ENCODE measurements at places on chromosomes 2 and 18.

DNA sequence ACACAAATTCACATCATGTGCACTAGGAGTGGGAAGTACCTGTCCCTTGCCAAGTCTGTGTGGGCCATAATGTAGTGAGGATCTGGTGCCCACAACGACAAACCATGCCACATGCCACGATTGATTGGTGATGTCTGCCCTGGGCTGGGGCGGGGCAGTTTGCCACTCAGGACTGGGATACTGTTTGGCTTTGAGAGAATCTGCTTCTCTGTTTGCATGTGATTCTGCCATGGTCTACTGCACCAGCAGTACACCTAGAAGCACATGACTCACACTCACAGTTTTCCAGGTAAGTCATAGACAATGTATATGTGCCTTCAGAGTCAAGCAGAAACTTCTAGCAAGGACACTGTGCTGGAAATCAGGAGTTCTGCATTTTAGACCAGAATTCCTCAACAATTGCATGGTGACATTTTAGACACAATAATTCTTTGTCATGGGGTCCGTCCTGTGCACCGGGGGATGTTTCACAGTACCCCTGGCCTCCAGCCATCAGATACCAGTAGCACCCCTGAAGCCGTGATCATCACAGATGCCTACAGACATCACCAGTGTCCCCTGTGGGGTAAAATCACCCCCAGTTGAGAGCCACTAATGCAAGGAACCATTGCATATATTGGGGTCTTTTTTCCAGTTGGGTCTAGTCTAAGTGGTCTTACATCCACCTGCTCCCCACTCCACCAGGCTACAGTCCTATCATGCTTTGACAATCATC lies 278.3 kb downstream of the EIPR1 start:
- no peak for DNase-seq

- no peak for DNase-seq
Observed at GRCh38 chr2:154960802-154961583, 262.5 kb downstream of the KCNJ3 start.

DNA sequence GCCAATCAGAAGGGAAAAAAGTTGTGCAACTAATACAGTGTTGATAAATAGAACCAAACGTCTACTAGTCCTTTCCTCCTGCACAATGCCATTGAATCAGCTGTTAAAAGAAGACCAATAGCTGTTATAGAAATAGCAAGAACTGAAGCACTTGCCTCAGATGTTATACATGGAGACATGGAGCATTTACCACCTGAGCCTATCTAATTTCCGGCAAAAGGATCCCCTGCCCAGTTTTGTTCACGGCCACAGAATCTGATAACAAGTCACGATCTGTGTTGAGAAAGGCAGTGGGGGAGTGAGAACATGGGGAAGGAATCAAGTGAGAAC lies 285.4 kb downstream of the ZEB2 start:
- DNase-seq: no peak

DNA sequence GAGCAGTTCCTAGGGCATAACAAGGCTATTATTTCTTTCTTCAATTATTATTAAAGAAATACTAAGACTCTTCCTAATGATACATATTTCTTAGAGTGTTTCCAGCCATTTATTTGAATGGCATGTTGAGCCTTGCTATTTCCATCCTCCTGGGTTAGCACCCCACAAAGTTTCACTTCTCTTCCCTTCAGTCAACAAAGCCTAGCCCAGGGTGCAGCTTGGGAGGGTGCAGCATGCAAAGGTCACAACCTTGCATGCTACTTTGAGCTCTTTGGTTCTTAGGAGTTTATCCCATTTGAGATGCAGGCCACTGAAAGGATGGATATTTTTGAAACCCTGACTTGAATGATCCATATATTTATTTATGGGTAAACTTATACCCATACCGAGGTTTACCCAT lies 454.4 kb upstream of the MEIS1 start:
- no peak for DNase-seq

GRCh38 chr2:98901702-98902101 lies 34.3 kb downstream of the CRACDL start:
- DNase-seq: no peak

GRCh38 chr2:206164261-206164862 lies 4.7 kb downstream of the EEF1B2 start:
- no peak for DNase-seq

Measured in amygdala (tissue), 56 donors.